ENCODE measurements at places on chromosomes 3 and 15.

GRCh38 chr3:179450261-179450701 is 989 bp downstream of the GNB4 start:
- no peak for DNase-seq

- DNase-seq = no peak
Measured at GRCh38 chr15:73352082-73352481, 16.7 kb downstream of the HCN4 start.

DNA sequence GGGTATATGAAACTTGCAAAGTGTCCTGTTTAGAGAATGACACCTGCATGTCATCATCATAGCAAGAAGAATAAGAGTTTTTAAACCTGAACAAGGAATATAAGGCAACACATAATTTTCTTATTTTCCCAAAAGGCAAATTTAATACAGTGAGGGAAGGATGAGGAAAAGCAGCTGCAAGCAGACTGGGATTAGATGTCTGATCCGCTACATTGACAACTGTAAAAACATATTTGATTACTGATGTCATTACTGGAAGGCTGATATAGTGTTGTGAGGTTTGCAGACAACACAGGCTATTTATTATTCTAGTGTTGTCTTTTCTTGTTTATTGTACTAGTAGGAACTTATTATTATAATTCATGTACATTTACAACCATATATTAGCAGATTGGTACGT is 528.7 kb downstream of the ZIC1 start:
- DNase-seq = no peak

GRCh38 chr3:79405183-79405582 is 362.6 kb downstream of the ROBO1 start:
- DNase-seq = no peak

GRCh38 chr15:70344666-70345065 is 246.9 kb upstream of the TLE3 start:
- no peak for DNase-seq

GRCh38 chr15:55796321-55796965 is 53.5 kb upstream of the PRTG start:
- DNase-seq = no peak

DNA sequence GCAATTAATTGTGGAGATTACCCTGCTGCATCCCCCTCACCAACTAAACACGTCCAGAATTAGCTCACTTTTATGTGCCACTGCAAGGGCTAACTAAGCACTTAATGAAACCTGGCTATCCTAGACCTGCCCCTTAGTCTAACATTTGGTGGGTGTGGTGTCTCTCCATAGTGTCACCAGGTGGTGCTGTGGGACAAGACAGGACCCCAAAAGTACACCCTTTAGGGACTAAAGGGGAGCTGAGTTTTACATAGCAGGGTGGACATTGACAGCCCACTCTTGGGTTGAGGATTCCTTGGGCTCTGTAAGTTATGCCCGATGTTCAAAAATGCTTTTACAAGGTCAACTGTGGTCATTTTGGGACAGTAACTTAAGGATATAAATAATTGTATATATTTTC is 5.7 kb downstream of the DUT start:
- DNase-seq = no peak

DNA sequence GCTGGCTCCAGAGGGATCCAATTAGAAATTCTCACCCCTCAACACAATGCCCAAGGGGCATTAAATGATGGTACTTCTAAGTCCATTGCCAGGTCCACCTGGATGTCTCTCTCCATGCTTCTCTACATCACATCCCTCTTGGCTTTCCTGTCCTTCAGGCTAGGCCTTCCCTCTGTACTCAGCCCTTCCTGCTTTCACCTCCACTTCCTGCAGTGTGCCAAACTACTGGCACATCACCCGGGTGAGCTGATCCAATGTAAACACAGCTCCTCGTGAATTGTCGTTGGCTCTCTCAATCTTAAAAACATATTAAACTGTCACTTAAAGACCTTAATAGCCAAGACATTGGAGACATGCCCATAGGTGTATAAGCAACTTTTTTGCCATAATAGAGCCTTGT is 4.0 kb downstream of the LMCD1 start:
- no peak for DNase-seq

GRCh38 chr15:33341953-33342352 is 31.2 kb downstream of the RYR3 start:
- no peak for DNase-seq

DNA sequence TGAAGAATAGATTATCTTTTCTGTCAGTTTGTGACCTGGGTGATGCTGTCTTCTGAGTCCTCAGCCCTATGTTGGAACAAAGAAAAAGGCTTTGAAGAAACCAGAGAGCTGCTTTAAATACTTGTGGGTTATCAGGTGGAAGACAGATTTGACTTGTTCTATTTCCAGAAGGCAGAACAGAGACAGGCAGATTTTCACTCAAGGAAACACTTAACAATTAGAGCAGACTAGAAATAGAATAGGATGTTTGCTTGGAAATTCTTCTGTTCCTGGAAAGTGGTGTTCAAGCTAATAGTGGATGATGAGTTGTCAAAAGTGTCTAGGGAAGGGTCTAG is 219.4 kb downstream of the UBE2E2 start:
- no peak for DNase-seq

DNA sequence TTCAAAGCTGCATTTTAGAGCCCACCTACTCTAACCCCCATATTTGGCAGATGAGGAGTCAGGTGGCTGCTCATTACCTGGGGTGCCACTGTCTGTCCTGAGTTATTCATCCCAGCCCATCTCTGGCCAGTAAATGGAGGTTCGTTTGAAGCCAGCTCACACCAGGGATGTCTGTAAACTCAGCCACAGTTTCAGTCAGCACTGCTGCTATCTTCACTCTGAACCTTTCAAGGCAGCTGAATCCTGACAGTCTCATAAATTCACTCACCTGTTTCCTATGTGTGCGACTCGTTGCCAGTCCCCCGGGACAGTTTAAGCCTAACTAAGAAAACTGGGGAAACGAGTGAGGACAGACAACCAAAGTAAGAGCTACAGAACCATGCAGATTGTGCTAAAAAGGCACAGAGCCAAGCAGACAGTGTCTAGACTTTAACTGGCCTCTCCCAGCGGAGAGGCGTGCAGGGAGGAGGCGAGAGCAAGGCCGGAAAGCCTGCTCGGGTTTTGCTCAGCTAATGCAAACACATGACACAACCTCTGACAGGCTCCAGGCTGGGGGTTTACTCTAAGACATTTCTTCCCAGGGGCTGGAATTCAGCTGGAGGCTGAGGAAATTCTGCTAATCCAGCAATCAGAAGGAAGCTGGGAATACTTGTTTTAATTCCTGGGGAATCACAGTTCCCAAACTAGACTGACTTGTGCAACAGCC is 12.0 kb downstream of the FSTL1 start:
- no peak for DNase-seq

- DNase-seq = no peak
Measured at GRCh38 chr3:152269056-152269830, 514 bp downstream of the MBNL1 start.

- peak; percentile 45 for DNase-seq
Measured at GRCh38 chr3:99638167-99638948, at the start of gene COL8A1. Gene COL8A1 (plus strand): TSS chr3:99638594. CDS start chr3:99790683, 152,089 bp downstream.

DNA sequence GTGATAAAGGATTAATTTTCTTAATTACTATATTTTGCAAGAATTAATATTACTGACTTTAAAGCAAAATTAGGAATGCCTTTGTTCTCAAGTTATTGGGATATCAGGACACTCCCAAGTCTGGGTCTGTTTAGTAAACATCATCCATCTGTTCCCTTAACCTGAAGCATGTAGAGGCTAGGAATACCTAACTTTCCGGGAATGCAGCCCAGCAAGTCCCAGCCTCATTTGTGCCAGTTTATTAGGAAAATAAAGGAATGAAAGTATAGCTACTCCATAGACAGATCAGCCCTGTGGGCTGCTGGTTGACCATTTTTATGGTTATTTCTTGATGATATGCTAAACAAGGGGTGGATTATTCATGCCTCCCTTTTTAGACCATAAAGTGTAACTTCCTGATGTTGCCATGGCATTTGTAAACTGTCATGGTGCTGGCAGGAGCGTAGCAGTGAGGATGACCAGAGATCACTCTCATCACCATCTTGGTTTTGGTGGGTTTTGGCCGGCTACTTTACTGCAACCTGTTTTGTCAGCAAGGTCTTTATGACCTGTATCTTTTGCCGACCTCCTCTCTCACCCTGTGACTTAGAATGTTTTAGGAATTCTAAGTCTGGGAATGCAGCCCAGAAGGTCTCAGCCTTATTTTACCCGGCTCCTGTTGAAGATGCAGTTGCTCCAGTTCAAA is 540.2 kb downstream of the NAALADL2 start:
- DNase-seq = no peak

DNA sequence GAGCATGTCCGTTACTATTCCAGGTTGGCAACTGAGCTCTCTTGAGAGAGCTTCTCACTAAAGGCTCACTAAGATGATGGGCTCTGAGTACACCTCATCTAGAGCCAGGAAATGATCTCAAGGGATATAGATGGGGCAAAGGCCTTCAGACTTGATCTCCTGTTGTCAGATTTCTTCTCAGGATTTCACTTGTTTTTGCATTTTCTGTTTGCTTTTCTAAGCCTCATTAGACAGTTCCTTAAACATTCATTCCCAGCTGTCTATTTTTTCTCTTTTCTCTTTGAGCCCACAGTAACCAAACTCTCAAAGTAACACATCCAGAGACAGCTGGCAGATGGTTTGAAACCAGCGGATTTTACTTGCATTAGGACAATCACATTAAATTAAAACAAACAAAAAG is 28.4 kb upstream of the ARL8B start:
- no peak for DNase-seq

DNA sequence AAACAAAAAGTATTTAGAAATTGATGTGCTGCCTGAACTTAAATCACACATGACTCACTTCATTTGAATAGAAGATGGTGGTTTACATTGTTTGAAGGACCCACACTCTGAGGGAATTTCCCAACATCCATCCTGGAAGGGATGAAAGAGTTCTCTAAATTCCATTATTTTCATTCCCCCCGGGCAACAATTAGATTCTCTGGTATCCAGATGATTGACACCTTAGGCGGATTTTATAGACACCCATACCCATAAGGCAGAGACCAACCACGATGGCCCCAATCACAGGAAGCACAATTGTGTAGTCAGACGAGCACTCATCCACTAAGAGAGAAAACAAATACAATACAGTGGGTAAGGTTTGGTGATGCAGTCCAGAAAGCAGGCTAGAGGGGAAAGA is 24.6 kb upstream of the MCCC1 start:
- no peak for DNase-seq

- DNase-seq = no peak
Measured at GRCh38 chr15:98994892-98995291, 12.7 kb downstream of the PGPEP1L start.

- no peak for DNase-seq
Measured at GRCh38 chr3:2392981-2393380, 294.3 kb downstream of the CNTN4 start.

DNA sequence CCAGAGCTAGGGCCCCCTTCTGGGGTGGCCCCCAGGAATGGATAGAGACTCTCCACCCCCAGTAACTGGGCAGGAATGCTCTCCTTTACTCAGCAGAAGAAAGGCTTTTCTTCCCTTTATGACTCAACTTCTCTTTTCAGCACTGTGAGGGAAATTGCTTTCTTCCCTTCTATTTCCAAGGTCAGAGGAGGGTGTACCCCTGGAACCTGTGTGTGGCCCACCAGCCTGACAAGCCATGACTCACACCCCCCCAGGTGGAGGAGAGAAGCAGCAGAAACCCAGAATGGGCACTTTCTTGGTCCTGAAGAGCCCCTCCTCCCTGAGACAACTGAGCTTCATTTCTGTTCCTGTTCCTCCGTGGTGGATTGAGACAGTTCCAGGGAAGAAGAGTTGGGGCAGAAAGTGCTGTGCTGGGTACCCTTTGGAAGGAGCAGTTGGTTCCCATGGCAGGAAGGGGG is 2.7 kb upstream of the ANKRD63 start:
- no peak for DNase-seq

DNA sequence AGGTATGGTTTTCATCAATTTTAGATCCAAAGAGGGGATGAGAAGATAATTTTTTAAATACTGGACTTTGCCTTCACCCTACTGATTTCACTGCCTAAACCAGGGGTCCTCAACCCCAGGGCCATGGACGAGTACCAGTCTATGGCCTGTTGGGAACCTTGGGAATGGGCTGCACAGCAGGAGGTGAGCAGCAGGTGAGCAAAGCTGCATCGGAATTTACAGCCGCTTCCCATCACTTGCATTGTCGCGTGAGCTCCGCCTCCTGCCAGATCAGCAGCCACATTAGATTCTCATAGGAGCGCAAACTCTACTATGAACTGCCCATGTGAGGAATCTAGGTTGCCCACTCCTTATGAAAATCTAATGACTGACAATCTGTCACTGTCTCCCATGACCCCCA is 76.3 kb upstream of the TTBK2 start:
- DNase-seq = peak; percentile 9

DNA sequence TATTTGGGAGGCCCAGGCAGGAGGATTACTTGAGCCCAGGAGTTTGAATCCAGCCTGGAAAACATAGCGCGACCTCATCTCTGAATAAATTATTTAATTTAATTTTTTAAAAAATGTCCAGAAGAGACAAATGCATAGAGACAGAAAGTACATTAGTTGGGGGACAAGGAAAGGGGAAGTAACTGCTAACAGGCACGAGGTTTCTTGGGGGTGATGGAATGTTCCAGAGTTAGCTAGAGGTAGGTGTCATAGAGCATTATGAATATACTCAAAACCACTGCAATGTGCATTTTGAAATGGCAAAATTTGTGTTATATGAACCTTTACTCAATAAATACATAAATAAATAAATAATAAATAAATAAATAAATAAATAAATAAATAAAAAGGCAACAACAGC is 31.7 kb upstream of the CYP11A1 start:
- no peak for DNase-seq

DNA sequence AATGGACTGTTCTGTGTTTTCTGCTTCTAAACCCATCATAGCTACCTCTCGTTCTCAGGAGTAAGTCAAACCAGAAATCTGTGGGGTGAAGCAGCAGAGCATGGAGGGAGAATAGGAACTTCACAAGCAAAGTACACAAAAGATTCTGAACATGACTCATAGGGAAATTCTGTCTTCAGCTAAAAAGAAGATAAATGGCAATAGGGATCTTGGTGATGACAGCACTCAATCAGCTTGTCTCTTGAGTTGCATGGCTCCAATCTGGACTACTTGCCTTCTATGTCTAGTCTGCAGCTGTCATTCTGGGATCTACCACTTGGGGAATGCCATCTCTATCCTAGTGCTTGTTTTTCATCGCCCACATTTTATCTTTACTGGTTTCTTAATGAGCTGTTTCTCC is 13.5 kb upstream of the GRAMD1C start:
- DNase-seq = no peak

DNA sequence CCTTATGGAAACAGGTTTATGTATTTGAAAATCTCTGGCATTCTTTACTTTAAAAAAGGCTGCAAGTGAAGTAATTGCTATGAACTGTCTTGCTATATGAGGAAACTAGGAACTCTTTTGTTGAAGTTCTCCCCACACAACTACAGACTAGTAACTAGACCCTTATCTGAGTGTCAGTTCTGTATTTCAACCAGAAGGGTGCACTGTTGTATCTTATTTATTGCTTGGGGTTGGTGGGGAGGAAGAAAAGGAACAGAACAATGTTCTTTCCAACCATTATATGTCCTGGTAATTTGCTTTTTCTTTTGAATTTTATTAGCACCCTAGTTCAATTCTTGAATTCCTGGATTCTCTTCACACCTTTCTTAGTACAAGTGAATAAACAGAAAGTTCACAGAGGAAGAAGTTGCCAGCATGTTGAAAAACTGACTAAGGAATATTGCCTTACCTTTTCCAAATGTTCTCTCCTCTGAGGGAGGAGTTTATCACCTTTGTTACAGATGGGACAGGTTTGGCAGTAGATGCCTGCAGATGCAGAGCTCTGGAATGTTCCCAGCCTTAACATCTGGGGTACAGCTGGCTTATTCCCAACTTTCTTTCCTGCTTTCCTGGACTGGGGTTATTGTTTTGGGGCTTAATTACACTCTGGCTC is 162.4 kb upstream of the CFAP20DC start:
- DNase-seq = peak; percentile 16

Measured in iPS DF 6.9 (cell line).